Activated effector memory CD4-positive, alpha-beta T cell treated with Interleukin-2 at 50 U/mL for 16 hours (primary cell): ENCODE measurements at places on chromosomes 12 and 14.

DNA sequence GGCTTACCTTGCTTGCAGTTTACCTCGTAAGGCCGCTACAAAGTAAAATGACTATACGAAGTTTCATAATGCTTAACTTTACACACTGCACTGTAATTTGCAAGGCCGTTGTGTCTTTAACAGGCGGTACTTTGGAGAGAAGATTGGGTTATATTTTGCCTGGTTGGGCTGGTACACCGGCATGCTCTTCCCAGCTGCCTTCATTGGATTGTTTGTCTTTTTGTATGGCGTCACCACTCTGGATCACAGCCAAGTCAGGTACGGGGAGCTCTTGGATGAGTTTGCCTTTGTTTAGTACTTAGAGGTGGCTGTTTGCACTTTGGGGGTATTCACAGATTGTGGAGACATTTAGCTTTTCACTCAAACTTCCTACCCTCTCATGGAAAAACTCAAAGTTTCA is 167.8 kb downstream of the SLC5A8 start:
- no peak for DNase-seq

- DNase-seq, result no peak
Observed at GRCh38 chr14:75626863-75627262, 33.8 kb downstream of the ERG28 start.

- no peak for DNase-seq
Observed at GRCh38 chr12:112353393-112353792, 28.8 kb downstream of the HECTD4 start.

DNA sequence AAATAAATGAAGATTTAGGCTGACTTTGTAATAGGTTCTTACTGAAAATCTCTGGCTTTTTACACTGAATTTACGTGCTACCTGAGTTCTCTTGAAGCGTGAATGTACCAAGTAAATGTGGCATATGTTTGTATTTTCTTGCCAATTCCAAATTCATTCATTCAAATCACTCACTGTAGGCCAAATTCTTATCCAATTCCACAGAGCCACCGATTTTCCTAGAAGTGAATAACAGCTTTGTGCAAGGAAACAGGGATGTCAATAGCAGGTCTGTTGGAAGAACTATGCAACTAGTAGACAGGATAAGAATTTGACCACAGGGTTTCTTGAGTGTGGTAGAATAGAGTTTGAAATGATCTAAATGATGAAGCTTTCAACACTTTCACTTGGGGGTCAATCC is 86.8 kb downstream of the SOX5 start:
- DNase-seq, result no peak

GRCh38 chr14:69129264-69129880 is 23.5 kb downstream of the DCAF5 start:
- peak; percentile 44 for DNase-seq

- DNase-seq, result no peak
Observed at GRCh38 chr14:101075025-101075800, 171.7 kb upstream of the RTL1 start.

DNA sequence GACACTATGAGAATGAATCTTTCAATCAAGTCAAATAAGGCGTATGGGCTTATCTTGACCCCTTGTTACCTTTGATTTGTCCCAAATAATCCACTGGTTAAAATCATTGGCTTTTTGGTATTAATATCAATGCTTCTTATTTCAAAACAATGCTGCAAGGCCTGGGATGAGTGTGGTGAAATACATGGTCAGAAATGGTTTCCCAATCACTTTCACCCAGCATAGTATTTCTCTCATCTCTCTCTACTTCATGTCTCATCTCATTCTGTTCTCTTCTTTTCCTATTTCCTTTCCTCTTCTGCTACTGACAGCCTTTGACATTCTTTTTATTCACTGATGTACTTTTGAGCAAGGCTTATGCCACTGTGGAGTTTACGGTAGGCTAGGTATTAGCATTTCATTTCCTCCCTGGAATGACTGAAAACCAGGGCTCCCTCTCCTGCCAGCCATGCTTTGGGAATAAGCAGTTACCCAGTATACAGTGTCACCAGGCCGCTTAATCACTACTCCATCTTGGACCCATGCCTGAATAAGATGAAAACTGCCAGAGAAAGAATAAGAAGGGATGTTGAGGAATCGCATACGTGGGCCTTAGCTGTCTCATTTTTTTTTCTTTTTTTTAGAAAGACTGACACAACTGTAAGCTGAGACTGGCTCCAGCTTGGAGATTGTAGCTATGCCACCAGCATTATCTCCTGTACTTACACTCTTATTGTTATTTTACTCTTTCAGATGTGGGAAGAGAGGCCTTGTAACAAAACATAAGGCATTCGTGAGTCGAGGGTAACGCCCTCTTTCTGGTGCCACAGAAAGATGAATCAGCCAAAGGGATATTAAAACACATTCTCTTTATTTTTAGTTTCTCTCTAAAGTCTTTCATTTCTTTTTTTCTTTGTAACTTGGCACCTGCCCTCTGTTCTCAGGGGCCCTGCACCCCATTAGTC is 53.5 kb downstream of the IGF1 start:
- DNase-seq, result no peak

GRCh38 chr12:42546709-42547108 is 42.8 kb downstream of the PRICKLE1 start:
- DNase-seq, result no peak

- no peak for DNase-seq
Observed at GRCh38 chr14:22567437-22567836, 21.6 kb downstream of the DAD1 start.

GRCh38 chr12:69106482-69107118 is 132.8 kb upstream of the CPSF6 start:
- no peak for DNase-seq

GRCh38 chr14:95463171-95463901 is 53.1 kb downstream of the SYNE3 start:
- peak; percentile 35 for DNase-seq

- no peak for DNase-seq
Observed at GRCh38 chr14:67673451-67673850, 981 bp downstream of the VTI1B start.

DNA sequence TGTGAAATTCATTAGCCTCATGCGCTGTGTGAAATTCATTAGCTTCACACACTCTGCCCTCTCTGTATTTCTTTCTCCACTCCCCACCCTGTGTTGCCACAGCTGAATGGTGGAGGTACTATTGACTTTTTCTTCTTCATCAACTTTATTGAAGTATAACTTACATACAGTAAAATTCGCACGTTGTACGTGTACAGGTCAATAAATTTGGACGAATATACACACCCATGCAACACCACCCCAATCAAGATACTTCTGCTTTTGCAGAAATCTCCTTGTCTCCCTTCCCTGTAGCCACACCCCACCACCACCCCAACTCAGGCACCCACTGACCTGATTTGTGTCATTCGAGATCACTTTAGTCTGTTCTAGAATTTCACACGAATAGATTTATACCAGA is 51.8 kb downstream of the FBXL14 start:
- no peak for DNase-seq

- DNase-seq, result no peak
Observed at GRCh38 chr12:75792687-75793086, 238.9 kb downstream of the PHLDA1 start.

DNA sequence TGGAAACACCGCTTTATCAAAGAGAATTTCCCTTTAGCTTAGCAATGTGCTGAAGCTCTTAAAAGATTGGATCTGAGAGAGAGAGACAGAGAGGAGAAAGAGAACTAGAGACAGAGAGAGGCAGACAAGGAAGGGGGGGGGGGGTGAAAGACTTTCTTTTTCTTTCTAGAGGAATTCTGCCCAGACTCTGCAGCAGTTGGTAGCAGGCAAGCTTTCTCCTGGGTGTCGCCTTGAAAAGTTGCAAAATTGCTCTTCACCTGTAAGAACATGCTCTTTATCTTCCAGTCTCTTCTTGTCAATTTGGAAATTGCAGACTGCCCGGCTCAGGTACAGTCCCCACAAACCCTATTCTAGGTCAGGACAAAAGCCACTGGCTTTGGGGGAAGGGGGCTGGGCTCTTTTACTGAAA is 2.9 kb upstream of the OTX2 start:
- no peak for DNase-seq

DNA sequence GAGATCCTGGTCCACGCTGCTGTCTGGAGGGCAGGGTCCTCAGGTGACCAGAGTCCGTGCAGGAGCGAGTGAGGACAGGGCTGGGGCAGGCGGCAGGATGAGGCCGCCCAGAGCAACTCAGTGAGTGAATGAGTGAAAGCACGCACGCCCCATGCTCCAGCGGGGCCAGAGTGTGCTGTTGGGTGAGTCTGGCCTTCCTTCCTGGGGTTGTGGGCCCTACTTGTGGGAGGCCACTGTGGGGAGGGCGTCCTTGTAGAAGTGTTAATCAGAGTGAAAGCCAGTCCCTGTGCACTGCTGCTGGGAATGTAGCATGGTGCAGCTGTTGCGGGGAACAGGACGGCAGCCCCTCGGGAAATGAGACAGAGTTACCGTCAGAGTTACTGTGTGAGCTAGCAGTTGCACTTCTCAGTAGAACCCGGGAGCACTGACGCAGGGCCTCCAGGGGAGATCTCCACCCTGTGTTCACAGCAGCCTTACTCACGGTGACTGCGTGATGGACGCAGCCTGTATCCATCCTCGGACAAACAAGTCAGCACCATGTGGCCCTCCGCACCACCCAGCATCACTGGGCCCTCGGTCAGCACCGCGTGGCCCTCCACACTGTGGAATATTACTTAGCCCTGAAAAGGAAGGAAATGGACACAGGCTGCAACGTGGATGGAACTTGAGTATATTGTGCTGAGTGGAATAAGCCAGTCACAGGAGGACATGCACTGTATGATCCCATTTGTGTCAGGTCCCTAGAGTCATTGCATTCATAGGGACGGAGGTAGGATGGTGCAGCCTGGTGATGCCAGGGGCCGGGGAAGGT is 22.1 kb downstream of the PACS2 start:
- DNase-seq, result no peak

GRCh38 chr12:10701131-10701681 is 21.9 kb downstream of the YBX3 start:
- DNase-seq, result no peak

DNA sequence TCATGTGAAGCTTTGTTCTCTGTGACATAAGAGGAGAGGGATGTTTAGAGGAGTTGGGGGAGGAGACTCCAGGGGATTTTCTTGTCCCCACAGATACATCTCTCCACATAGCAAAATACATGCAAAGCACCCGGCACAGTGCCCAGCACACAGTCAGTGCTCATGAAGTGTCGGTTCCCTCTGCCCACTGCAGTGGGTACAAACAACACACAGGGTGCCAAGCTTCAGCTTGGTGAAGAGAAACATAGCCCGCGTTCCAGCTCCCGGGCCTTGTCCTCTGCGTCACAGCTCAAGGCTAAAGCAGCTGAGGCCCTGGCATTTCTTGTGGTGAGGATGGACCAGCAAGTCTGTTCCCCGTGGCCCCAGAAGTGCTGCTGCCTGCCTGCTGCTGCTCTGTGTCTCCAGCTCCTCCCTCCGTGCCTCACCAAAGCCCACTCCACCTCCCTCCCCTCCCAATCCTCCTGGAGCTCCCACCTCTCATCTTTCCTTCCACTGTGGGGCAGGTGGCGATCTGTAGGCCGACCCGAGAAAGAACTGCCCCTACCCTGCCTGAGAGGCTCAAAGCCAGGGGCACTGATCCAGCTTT is 57.0 kb upstream of the FKBP4 start:
- DNase-seq, result no peak
